ENCODE measurements at places on chromosomes 2 and 18.

DNA sequence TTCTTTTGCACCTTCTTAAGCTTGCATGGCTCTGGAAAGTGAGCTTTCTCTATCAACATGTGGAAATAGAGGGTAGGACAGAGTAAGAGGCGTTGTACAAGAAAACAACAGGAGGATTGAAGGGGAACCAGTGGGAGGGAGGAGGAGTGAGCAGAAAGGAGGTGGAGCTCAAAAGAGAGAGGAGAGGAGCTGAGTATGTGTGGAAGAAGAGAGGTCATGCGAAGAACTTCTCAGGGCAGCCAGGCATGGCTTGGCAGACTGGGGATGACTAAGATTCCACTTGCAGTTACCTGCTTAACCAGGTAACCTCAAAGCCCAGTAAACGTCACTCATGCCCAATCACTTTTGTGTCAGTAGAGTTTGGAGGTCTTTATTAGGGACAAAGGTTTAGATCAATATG, 105.1 kb downstream of the BCL2L11 start:
- DNase-seq = no peak

- DNase-seq = no peak
Observed at GRCh38 chr2:56287508-56287907, 103.7 kb downstream of the CCDC85A start.

GRCh38 chr2:109144271-109144670, 15.3 kb downstream of the SH3RF3 start:
- no peak for DNase-seq

GRCh38 chr2:217636991-217637561, 365.7 kb downstream of the TNS1 start:
- no peak for DNase-seq

DNA sequence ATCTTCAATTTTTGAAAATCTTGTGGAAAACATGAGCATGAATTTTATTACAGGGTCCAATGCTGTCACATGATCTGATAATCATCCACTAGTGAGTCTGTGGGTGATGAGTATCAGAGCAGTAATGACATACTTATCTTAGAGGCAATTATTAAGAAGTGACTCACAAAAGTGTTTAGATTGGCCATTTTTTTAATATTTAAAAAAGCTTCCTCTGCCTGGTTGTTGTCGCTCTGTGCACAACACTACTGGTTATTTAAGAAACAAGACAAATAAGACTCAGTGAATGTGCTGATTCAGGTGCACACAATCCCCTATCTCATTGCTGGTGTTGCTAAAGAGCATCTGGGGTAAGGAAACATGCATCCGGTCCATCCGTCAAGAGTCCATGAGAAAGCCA, 665.8 kb upstream of the ZEB2 start:
- no peak for DNase-seq

- no peak for DNase-seq
Observed at GRCh38 chr2:226122041-226122440, 677.6 kb downstream of the IRS1 start.

DNA sequence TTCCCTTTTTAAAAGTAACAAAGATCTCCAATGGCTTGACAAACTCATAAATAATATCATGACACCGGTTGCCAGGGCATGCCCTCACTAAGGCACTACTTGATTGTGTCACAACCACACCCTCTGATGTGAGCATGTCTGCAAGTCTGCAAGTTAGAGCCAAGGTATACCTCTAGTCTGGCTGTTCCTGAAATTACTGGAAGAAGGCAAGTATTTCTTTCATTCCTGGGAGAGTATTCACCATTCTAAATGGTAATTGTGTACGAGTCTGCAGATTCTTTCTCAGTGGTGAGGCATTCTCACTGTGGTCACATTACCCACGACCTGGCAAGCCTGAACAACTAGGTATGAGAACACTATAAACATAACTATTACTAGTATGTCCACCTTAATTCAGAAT, 25.7 kb upstream of the RNU4ATAC start:
- no peak for DNase-seq

- no peak for DNase-seq
Observed at GRCh38 chr2:10650761-10651160, 39.0 kb downstream of the NOL10 start.

DNA sequence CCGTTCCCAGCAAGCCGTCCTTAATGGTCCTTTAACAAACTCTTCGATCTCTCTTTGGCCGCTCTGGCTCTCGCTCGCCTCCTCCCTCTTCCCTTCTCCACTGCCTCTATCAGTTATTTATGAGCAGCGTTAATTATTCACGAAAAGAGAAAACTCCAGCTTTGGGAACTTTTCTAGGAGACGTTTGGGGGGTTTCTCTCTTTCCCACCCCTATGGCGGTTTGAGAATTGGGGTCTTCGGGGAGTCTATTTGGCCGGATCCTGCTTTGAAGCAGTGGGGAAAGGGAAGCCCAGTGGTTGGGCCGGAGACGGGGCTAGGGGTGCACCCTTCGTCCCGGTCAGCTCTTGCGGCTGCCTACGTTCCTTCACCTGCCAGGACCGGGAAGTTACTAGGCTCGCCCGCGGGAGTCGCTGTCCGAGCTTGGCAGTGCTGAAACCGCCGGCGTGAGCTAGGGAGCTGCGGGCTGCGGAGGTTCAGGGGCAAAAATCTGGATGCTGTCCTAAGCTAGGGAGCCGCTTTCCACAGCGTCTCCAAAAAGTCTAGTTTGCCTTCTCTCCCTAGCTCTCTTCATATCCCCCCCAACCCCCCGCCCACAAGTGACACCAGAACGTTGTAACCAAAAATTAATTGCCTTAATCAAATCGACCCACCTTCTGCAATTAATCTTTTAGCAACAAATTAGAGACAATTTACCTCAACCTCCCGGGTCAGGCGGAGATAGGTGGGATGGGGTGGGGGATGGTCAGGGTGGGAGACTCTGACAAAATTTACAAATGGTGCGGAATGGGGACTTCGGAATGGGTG, 8.9 kb upstream of the SKOR2 start:
- no peak for DNase-seq
